ENCODE measurements at places on chromosomes 6 and 20.

DNA sequence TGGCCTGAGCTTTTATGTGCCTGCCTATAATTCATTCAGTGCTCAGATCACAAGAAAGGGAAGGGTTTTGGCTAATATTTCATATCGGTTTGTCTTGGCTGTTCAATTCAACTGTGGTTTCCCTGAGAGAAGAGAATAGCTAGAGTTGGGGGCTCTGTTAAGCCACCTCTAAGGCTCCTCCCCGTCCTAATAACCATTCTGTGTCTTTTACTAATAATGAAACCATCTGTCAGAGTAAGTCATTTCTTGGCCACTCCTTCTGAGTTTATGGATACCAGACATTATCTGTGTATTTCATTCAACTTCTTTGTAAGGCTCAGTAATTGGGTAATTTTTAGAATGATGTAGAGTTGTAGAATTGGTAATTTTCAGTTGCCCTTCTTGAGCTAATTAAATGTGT is 5.2 kb downstream of the STX11 start:
- no peak for DNase-seq

- no peak for DNase-seq
Measured at GRCh38 chr6:131946404-131946991, 4.7 kb downstream of the CCN2 start.

GRCh38 chr6:15504581-15505350 is 158.1 kb downstream of the DTNBP1 start:
- no peak for DNase-seq

- DNase-seq: no peak
Measured at GRCh38 chr6:76264468-76264867, 192.0 kb upstream of the IMPG1 start.

- DNase-seq: no peak
Measured at GRCh38 chr6:31502586-31502985, 4.6 kb downstream of the MICB start.

DNA sequence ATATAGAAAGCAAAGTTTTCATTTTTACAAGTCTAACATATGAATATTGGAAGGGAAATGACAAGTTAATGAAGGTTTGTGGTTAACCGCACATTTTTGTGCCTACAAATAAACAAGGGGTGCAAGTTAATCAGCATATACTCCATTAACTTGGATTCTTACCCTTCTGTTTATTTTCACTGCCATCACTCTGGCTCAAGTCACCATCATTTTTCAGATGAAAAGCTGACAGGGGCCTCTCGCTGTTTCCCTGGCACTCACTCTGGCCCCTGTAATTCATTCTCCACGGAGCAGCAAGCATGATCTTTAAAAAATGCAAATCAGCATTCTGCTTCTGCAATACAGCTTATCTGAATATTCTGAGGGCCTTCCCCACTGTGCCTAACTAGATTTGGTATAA is 29.8 kb downstream of the APCDD1L start:
- no peak for DNase-seq

GRCh38 chr6:168192195-168192900 is 113.3 kb upstream of the FRMD1 start:
- DNase-seq: no peak

DNA sequence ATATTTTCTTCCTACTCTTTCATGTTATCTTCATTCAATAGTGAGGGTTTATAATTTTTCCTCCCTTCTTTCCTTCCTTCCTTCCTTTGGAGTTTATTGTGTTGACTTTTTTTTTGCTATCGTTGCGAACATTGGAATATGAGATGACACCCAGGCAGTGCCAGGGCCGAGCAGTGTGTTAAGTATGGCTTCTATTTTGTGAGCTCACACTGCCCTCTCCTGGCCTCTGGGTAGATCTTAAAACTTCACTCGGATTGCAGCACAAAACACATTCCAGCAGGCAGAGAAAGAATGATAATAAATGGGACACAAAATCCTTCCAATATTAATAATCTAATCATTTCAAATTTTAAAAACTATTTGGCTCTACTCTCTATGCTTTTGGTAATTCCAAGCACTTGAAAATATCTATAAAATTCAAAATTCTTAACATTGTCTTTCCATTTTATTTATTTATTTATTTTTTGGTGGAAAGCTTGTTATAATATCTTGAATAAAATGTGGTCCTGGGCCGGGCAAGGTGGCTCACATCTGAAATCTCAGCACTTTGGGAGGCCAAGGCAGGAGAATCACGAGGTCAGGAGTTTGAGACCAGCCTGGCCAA is 147.4 kb upstream of the OLIG3 start:
- DNase-seq: peak; percentile 11

- DNase-seq: no peak
Measured at GRCh38 chr6:94570581-94570980, 1006.8 kb upstream of the MANEA start.

- DNase-seq: no peak
Measured at GRCh38 chr20:48727226-48727625, 100.6 kb downstream of the PREX1 start.

DNA sequence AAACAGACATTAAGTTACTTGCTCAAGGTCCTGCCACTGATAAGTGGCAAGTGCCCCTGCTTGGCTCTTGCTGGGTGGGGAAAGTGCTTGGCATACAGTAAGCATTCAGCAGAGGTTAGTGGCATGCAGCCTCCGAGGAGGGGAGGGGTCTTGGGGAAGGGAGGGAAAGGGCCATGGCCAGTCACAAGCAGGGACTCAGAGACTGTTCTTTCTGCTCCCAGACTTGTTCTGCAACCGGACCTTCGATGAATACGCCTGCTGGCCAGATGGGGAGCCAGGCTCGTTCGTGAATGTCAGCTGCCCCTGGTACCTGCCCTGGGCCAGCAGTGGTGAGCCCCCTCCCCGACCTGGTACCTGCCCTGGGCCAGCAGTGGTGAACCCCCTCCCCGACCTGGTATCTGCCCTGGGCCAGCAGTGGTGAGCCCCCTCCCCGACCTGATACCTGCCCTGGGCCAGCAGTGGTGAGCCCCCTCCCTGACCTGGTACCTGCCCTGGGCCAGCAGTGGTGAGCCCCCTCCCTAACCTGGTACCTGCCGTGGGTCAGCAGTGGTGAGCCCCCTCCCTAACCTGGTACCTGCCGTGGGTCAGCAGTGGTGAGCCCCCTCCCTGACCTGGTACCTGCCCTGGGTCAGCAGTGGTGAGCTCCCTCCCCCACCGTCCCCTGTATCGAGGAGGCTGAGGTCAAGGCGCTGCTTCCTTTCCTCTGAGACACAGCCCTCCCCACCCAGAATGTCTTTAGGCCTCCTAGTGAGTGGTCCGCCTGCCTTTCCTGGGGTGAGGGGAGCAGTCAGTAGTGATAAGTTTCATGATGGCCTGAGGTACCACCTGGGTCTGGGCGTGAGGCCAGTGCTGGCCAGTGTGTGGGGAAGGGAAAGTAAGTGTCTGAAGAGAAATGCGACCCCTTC is 8.9 kb downstream of the GLP1R start:
- no peak for DNase-seq

DNA sequence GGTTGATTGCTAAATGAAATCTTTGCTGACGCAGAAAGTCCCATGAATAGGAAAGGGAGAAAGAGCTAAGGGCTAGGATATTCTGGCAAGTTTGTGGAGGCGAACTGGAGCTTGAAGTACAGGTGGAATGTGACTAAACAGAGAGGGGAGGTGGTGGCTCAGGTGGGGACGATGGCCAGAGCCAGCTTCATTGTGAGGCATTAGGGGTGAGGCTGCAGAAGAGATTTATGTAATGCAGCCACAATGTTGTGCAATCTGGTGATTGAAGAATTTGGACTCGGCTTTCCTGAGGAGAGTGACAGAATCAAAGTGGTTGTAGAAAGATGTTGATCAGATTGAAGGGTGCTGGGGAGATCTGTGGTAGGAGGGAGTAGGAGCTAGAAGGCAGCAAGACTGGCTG is 42.9 kb upstream of the SPACA1 start:
- DNase-seq: no peak

DNA sequence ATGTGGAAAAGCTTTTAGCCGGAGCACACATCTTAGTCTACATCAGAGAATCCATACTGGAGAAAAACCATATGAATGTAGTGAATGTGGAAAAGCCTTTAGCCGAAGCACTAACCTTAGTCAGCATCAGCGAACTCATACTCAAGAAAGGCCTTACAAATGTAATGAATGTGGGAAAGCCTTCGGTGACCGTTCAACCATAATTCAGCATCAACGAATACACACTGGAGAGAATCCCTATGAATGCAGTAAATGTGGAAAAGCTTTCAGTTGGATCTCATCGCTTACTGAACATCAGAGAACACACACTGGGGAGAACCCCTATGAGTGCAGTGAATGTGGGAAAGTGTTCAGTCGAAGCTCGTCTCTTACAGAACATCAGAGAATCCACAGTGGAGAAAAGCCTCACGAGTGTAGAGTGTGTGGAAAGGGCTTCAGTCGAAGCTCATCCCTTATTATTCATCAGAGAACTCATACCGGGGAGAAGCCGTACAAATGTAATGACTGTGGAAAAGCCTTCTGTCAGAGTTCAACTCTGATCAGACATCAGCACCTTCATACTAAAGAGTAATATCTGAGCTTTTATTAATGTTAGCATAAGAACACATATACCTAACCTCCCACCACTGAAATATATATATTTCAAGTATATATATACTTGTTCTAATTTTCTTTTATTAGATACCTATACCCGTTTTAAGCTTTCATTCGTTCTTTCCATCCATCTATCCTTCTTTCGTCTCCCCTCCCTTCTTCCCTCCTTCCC is 12.5 kb downstream of the ZNF391 start:
- no peak for DNase-seq

DNA sequence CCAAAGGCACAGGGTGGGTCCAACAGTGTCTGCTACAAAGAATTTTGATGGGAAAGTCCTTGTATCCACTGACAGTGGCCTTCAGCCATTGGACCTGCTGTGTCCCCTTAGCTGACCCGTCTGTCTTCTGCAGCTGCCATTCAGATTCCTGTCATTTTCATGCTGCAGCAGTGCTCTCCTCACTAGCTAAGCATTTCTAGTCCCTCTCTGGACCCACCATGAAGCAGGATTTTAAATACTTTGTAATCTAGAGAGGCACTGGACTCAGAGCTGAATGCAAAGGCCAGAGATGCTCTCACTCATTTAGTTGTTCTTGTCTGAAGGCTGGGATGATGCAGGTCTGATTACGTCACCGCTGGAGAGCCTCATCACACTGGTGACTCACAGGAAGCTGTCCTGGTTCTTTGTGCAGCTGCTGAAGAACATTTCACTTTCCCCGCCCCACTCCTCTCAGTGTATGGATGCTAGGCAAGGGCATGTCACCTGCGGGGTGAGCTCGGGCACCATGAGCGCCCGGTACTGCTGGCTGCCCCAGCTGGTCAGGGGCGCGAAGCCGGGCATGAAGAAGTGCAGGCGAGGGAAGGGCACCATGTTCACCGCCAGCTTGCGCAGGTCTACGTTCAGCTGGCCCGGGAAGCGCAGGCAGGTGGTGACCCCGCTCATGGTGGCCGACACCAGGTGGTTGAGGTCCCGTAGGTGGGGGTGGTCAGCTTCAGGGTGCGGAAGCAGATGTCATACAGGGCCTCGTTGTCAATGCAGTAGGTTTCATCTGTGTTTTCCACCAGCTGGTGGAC is 19.4 kb upstream of the TUBB2A start:
- DNase-seq: no peak
